NCI-H2081 (cell line): ENCODE measurements at places on chromosomes 5 and 9.
A peak's percentile ranks its signal among the peaks of the same experiment; 100 is the strongest.

DNA sequence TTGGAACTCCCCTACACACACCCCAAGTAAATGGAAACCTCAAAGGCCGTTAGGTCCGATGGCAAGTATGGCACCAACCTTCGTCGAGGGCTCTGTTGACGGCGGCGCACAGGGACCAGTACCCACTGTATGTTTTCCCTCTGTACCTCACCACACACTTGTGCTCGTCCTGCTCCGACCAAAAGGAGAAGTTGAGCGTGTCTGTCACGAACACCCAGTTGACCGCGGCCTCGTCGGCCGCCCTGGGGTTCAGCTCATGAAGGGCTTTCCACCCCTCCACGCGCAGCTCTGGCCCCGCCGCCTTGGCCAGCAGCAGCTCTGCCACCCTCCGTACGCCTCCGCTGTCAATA is 24.0 kb downstream of the HNRNPK start:
- peak; percentile 24 for DNase-seq

- DNase-seq = no peak
Observed at GRCh38 chr5:111603446-111603827, 91.1 kb upstream of the STARD4 start.

DNA sequence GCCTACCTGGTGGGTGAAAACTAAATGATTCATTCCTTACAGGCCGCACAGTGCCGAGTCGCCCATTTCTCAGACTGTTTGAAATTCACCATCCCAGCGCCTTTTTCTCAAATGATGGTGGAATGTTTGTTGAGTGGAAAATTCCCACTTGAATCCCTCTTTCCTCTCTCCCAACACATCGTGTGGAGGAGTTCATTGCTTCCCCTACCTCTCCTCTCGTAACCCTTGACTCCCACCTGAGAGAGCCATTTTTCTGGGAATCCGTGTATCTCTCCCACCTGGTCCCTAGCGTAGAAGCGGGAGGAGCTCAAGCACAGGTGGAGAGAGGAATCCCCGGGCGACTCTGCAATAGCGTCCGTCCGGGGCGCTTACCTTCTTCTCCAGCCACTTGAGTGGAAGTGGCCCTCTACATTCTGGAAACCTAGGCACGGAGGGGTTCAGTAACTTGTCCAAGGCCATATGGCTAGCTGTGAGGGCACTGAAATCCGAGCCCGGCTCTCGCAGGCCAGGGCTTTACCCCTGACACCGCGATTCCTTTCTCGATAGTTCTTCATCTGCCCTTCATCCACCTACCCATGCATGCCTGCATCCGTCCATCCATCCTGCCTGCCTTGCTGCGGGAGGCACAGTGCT is 683 bp downstream of the OSMR start:
- DNase-seq = no peak

GRCh38 chr9:120947222-120947621 is 20.6 kb upstream of the TRAF1 start:
- no peak for DNase-seq

DNA sequence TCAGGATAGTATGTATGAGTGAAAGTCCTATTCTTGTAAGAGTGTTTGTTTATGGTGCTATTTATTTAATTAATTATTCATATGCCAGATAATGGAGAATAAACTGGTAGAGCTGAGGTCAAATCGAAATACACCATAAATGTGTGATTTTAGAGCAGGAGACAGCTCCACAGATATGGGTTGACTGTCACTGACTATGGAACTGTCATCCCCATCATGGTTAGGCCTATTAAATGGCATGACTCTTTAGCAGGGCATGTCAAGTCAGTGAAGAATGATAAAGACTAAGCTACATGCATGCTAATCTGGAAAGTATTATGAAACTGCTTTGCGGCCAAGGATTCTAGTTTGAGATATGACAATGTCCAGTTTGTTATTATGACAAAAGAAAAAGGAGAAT is 658.6 kb downstream of the ISL1 start:
- no peak for DNase-seq

GRCh38 chr5:83368835-83369234 is 102.7 kb upstream of the VCAN start:
- DNase-seq = no peak

DNA sequence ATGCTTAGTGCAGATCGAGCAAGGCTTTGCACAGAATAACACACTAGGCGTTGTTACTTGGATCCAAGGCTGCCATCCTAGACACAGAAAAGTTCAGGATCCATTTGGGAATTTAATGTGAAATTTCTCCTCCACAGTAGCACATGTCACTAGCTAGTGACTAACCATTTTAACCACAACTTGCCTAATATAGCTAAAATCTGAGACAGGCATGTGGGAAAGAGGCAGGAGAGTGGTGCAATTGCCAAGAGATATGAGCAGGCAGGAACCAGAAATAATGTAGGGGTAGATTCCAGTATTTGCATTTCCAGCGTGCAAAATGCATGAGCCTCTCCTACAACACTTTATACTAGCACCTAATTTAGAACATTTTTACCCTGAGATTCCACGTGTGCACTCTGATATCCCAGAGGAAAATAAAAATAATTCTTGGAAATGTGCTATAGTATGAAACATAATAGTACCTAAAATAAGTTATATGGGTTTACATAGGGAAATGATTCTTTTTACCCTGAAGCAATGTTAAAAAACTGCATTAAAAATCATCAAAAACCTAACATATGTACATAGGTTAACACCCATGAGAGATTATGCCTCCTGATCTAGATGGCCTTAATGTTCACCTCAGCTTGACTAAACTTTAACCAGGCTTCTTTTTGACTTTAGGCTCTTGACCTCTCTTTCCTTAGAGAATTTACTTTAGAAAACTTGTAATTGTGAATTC is 1230.6 kb upstream of the NUDT12 start:
- DNase-seq = no peak

GRCh38 chr5:119059740-119060255 is 11.1 kb upstream of the DMXL1 start:
- DNase-seq = no peak

DNA sequence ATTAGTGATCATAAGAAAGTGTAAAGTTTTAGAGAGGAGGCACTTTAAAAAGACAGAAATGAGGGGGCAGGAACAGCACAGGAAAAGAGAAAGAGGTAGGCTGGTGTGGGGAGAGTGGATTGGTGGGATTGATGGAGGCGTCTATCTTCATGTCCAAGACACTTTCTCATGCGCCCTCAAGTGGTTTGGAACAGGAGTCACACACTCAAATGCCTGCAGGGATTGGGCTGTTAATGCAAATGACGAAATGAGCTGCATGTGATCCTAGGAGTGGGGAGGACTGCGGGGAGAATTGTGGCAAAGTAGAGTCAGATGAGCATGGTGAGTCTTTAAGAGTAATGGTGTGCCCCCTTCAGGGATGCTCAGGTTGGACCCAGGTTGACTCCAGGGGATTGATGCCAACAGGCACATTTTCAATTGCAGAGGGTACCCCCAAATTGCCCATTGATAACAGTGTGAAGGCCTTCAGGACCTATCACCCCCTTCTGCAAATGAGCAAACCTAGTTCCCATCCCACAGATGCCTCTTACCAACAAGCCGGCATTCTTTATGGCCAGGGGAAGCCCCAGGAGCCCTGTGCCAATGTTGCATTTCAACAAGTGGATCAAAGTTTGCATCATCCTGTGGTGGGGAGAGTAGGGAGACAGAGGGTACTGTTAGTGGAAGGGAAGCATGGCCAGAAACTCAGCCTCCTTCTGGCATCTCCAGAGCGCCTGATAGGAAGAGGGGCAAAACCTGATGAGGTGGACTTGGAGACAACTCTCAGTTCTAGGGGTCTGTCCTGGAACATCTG is 5.3 kb downstream of the SLC36A3 start:
- DNase-seq = no peak

GRCh38 chr5:31680528-31680927 is 41.6 kb downstream of the PDZD2 start:
- no peak for DNase-seq

DNA sequence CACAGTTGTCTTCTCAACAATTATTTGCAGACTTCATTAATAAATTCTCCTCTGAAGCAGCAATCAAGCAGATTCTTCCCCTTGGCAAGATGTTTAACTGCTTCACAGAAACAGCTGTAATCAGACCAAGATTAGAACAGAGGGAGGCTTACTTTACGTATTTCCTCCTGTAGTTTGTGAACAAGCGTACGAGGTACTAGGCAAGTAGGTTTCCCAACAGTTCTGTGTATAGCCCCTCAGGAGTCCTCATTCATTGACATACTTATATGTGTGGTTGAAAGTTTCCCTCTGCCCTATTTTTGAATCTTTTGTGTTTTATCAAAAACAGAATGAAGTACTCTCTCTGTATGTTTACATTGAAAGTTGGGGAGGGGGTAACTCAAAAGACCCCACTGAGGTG is 128.0 kb downstream of the SPATA31D1 start:
- no peak for DNase-seq

GRCh38 chr5:176535101-176535663 is 2.0 kb downstream of the RNF44 start:
- DNase-seq = no peak

DNA sequence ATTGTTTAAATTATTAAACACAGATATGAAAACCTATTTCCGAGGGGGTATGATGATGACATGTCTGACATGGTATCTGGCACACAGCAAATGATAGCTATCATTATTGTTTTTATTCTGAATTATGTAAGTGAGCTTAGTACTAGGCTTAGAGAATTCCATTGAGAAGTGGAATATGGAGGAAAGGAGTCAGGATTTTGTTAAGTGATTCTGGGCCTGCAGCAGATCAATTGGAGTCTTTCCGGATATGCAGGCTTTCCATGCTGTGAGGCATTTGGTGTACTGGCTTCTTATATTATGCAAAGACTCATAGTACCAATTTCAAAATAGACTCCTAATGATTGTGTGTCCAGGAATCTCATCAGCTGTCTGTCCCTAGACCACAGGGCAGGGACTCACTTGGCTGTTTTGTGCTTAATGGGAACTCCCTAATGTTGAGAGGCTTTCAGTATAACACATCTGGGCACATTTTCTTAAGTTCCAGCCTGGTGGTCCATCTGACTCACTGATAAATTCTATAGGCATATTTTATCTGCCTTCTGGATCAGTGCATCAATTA is 180.0 kb upstream of the KLF9 start:
- no peak for DNase-seq

GRCh38 chr9:112863214-112863613 is 27.5 kb downstream of the SLC46A2 start:
- no peak for DNase-seq

DNA sequence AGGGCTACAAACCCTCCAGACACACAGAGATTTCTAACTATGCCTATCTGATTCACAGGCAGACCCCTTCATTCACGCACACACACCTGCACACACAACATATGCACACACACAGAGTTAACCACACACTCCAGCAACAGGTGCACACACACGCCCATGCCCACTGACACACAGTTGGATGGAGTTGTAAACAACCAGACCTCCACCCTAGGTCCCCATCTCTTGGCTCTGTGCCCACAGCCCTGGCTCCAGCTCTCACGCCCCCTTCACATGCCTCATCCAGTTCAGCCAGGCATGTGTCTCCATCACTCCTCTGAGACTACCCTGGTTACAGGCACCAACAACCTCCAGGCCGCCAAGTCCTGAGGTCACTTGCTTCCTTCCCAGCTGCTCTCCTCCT is 61.1 kb downstream of the PSD2 start:
- DNase-seq = no peak

GRCh38 chr5:113162208-113162607 is 185.6 kb downstream of the DCP2 start:
- DNase-seq = no peak

DNA sequence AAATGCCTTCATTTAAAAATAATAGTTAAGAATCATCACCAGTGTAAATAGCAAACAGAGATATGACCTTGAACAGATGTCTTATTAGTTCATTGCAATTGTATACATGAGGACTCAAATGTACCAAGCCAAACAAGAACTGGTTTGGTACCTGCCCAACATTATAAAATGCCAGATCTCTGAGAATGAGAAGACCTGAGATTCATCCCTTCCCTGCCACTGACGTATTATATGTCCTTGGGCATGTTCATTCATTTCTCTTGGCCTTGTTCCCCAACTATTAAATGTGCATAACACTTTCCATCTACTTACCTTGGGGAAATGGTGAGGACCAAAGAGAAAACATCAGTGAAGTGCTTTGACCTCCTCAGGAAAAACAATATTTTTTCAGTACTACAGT is 33.6 kb upstream of the ERBIN start:
- no peak for DNase-seq

- no peak for DNase-seq
Observed at GRCh38 chr5:94793816-94794198, 175.3 kb downstream of the SLF1 start.

- no peak for DNase-seq
Observed at GRCh38 chr5:52658246-52658645, 129.5 kb upstream of the ITGA1 start.

- DNase-seq = no peak
Observed at GRCh38 chr5:72383280-72383679, 63.1 kb downstream of the PTCD2 start.

DNA sequence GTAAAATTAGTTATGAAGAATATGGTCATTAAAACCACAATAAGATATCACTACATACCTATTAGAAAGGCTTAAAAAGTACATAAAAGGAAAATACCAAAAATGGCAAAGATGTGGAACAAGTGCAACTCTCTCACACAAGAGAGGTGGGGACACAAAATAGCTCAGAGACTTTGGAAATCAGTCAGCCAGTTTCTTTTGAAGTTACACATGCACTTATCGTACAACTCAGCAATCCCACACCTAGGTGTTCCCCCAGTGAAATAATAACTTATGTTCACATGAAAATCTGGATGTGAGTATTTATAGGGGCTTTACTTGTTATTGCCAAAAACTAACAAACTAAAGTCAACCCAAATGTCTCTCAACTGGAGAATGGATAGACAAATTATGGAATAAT is 9.8 kb upstream of the RICTOR start:
- no peak for DNase-seq

DNA sequence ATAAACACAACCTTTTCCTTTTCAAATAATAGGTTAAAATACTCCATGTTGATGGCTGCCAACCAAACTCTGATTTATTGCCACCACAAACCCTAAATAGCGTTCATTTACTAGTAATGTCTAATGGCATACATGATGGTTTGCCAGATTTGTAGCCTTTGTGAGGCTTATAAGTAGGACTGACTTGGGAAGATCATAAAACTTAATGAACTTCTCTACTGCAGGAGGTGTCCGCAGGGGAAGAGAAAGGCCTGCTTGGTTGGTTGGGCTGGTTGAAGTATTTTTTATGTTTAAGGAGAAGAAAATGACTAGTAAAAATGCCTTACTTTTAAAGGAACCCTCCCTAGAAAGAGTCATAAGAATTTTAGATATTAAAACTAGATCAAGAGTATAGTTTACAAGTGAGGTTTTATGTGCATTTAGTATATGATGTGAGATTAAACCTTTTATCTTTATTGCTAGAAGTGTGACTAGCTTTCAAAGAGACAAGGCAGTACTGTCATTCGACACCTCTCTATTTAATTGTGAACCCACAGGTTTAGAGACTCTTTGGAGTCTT is 5.0 kb downstream of the PBX3 start:
- no peak for DNase-seq

DNA sequence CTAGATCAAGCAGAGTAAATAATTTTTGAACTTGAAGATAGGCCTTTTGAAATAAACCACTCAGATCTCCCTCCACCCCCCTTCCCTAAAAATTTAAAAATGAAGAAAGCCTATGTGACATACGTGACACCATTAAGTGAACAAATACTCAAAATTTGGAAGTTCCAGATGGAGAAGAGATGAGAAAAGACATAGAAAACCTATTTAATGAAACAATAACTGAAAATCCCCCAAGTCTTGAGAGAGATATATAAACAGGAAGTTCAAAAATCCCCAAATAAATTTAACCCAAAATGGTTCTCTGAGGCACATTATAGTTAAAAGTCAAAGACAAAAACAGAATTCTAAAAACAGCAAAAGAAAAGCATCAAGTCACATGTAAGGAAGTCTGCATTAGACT is 428.6 kb downstream of the PSAT1 start:
- no peak for DNase-seq

GRCh38 chr5:127571314-127572131 is 54.1 kb downstream of the PRRC1 start:
- DNase-seq = no peak
